Stimulated activated CD4-positive, alpha-beta T cell treated with anti-CD3 and anti-CD28 coated beads, Interleukin-4, amount 100 ng/mL, for 4 hours (primary cell): ENCODE measurements at places on chromosomes 6 and 20.

DNA sequence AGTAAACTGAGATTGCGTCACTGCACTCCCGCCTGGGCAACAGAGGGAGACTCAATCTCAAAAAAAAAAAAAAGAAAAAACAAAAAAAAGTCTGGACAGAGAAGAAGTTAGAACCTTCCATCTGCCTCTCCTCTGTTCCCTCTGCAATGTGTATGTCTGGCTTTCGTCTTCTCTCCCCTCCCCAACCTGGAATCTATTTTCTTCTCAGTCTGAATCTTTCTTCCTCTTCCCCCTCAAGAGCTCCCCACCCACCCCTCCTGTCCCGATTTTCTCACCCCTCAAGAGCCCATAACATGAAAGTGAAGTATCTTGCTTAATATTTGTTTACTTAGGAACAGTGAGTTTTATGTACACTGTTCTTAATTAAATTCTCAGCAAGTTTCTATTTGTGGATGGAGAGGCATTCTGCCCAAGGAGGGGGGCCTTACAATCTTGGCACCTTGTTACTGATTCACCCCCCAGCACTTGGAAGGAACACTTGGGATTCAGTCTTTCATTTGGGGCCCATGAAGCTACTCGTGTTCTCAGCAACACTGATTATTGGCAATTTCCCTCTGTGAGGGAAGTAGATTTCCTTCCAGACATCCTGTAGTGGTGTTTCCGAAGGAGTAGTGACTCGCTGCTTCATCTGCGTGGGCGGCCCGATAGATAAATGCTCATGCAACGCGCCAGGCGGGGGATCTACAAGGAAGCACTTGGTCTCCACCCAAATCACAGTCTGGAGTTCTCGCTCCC, 69.3 kb upstream of the SRSF6 start:
- no peak for DNase-seq

DNA sequence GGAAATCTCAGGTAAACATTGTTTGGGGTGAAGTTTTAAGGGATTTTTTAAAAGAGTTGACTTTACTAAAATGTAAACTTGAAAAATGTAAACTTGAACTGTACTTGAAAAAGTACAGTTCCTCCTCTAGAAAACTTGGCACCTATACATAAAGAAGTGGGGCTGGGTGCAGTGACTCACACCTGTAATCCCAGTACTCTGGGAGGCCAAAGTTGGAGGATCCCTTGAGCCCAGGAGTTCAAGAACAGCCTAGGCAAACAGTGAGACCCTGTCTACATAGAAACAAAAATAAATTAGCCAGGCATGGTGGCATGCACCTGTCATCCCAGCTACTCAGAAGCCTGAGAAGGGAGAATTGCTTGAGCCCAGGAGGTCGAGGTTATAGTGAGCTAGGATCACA, 7.2 kb downstream of the BTBD9 start:
- DNase-seq: no peak

GRCh38 chr6:57342148-57342669, 24.8 kb downstream of the PRIM2 start:
- DNase-seq: no peak

DNA sequence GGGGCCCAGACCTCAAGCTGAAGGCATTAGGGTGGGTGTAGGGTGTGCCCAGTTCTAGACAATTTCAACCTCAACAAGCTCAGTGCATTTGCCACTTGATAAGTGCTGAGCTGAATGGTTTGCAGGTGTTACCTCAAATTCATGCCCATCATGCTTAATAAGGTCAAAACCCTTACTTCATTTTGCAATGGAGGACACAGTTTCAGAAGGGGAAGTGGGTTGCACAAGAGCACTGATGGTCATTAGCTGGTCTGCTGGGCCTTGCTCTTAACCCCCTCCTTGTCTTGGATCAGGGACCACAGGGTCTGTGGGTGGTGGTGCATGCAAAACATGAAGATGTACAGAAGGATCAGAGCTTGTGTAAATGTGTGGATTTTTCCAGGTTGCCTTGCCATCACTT, 71.0 kb upstream of the SIRPA start:
- DNase-seq: no peak

DNA sequence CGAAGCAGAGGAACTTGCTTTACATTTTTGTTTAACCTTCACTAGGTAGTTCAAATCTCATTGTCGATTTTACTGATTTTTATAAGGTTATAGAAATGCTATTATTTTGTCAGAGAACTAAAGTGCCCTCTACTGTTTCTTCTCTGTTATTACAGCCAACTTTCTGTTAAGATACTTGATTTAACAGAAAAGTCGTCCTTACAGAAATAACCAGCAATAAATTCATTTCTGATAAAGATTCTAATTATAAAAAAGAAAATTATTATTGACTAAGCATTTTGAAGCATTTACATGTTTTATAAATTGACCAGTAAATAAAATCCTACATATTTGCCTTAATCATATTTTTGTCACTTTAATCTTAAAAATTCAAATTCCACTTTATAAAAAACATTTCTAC, 60.8 kb downstream of the OGFRL1 start:
- DNase-seq: no peak

- no peak for DNase-seq
Observed at GRCh38 chr6:28771401-28772267, 152.2 kb downstream of the TRIM27 start.

DNA sequence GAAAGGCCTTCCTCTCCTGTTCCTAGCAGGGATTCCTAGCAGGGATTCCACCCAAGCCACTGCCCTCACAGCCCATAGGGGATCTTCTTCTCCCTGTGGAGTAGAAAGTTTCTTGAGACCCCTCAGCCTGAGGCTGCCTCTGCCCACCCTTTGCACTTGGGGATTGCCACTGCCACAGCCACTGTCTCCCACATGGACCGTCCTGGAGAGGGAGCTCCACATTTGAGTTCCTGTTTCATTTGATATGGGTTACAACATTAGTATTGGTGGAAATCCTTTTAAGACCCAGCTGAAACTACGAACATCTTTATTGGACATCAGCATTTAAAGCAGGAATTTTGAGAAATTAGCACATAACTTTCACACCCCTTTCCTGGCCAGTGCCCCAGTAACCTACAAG, 25.6 kb downstream of the HLA-G start:
- DNase-seq: no peak

GRCh38 chr20:58696411-58696961, 3.9 kb downstream of the NPEPL1 start:
- no peak for DNase-seq

GRCh38 chr6:154428897-154429296, 72.3 kb upstream of the IPCEF1 start:
- no peak for DNase-seq

- no peak for DNase-seq
Observed at GRCh38 chr6:46815130-46815529, 21.9 kb downstream of the MEP1A start.

DNA sequence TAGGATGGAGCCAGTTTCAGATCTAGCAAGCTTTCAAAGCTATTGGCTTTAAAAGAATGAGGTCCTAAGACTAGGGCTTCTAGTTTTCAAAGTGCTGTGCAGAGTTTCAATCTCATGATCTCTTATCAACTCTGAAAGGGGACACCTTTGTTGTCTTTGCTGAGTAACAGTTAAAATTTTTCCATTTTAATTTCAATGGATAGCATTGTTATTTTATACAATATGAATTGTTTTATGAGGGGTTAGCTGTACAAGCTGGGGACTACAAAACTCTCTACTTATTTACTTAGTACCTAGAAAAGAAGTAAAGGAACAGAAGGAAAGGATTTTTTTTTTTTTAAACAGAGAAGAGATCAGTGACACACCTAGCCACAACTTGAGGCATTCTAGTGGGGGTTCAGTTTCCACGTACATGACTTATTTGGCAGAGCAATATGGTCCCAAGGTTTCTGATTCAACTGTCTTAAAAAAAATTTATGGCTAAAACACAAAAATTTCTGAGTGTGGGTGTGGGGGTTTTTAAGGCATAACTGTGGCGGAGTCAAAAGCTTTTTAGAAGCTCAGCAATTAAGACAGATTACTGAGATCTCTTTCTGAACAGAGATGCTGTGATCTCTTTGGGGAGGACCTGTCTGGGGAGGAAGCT, 46.1 kb upstream of the JAG1 start:
- DNase-seq: no peak

DNA sequence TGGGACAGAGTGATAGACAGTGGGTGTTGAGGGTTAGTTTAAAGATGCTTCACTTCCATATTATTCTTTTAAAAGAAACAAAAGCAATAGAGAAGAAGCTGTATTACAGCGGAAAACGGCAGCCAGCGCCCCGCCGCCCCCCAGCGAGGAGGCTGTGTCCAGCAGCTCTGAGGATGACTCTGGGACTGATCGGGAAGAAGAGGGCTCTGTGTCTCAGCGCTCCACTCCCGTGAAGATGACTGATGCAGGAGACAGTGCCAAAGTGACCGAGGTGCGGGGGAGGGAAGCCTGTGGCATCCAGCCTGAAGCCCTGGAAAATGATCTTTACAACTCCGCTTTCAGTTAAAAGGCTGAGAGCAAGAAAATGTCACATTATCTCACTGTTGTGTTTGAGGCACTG, 100.2 kb downstream of the FIG4 start:
- no peak for DNase-seq

- no peak for DNase-seq
Observed at GRCh38 chr6:56850626-56851025, 104.3 kb upstream of the BEND6 start.

GRCh38 chr6:113805173-113805790, 51.9 kb upstream of the MARCKS start:
- no peak for DNase-seq

GRCh38 chr6:121510568-121511177, 75.2 kb downstream of the GJA1 start:
- no peak for DNase-seq

GRCh38 chr6:41799559-41799911, 12.0 kb downstream of the TOMM6 start:
- no peak for DNase-seq

GRCh38 chr6:25061289-25061936, 125.7 kb upstream of the RIPOR2 start:
- no peak for DNase-seq

DNA sequence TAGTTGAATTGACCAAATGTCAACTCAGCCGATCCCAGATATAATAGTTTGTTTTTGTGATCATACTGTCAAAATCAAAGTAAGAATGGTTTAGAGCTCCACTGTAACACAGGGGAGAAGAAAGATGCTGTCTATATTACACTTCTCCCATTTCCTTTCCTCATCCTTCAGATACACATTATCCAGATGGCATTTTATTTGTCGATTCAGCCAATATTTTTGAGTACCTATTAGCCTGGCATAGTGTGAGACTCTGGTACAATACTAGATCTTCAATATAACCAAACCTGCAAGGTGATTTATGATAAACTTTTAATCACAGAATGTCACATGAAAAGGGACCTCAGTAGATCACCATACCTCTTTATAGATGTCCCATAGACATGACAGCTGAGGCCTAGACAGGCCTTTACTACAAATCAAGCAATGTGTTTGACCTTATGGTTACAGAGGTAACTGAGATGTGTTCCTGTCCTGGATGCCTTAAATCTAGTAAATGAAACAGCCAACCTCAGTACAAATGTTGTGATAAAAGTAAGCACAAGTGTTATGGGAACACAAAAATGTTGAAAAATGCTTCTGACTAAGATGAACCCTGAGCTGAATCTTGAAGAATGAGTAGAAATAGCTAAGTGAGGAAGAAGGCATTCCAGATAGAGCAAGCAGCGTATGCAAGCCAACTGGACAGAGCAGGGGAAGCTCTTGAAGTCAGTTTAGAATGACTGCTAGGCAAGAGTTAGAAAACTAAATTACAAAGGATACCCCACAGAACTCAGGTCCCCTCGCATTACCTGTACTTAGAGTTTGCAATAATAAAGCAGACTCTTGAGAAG, 1.9 kb downstream of the FBXO9 start:
- DNase-seq: no peak

DNA sequence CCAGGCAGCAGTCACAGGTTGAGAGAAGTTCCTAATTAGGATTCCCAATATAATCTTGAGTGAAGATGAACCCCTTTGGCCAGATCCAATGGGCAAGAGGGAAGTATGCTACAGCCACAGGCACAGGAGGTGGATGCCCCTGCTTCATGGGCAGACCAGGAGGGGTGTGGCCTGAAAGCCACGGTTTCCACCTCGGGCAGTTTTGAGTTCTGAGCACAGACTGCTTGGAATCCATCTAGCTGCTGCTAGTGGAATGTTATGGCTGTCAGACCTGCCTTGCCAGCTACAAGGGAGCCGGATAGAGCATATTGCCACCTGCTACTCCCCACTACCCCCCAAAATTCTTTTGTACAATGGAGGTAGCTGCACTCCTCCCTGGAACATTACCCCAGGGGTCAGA, 672.9 kb downstream of the HACE1 start:
- DNase-seq: no peak

DNA sequence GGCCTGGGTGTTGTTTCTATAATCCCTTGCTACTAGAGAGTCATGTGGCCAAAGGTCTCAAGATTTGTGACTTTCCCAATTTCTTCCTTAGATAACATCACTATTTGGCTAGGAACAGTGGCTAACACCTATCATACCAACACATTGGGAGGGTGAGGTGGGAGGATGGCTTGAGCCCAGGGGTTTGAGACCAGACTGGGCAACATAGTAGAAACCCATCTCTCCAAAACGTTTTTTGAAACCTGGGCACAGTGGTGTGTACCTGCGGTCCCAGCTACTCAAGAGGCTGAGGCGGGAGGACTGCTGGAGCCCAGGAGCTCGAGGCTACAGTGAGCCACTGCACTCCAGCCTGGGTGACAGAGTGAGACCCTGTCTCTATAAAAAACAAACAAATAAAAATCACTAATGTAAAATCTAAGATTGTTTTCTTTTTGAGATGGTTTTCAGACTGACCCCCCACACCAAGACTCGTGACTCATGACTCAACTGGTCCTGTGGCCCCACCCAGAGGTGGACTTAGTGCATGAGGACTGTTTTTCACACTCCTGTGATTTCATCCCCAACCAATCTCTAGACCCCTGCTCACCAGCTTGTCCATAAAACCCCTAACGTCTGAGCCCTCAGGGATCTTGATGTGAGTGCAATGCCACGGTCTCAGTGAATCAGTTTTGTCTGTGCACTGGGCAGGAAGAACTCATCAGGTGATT, 48.3 kb upstream of the KIF16B start:
- no peak for DNase-seq

DNA sequence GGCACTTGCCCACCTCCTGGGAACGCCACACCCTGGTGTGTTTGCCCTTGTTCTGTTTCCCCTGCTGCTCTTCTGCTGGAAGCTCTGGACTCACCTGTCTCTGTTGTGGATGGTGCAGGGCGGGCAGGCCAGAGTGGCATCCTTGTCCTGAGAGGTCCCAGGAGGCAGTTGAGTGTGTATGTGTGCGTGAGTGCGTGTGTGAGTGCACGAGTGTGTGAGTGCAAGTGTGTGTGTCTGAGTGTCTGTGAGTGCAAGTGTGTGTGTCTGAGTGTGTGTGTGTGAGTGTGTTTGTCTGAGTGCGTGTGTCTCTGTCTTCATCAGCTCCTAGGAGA, 12.2 kb downstream of the IGF2R start:
- DNase-seq: no peak

DNA sequence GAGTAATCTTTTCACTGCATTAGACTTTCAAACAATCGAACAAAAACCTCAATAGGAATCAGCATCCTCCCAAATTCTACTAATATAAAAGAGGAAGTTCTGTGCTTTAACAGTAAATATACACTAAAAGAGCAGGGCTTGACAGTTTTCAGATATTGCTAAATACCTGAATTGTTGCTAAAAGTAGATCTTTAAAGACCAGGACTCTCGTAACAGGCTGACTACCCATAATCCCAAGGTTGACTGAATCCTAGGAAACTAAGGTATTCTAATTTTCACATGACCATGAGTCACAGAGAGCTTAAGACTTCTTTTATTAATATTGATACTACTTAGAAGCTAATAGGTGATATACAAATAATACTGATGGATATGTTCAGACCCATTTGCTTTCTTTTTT, 10.1 kb downstream of the CD164 start:
- DNase-seq: no peak
